Stimulated activated CD4-positive, alpha-beta T cell treated with anti-CD3 and anti-CD28 coated beads, TNF-alpha, amount 100 ng/mL, for 24 hours (primary cell): ENCODE measurements at places on chromosomes 7 and 10.

- DNase-seq, result no peak
Measured at GRCh38 chr10:103711351-103711994, 143.9 kb downstream of the SH3PXD2A start.

DNA sequence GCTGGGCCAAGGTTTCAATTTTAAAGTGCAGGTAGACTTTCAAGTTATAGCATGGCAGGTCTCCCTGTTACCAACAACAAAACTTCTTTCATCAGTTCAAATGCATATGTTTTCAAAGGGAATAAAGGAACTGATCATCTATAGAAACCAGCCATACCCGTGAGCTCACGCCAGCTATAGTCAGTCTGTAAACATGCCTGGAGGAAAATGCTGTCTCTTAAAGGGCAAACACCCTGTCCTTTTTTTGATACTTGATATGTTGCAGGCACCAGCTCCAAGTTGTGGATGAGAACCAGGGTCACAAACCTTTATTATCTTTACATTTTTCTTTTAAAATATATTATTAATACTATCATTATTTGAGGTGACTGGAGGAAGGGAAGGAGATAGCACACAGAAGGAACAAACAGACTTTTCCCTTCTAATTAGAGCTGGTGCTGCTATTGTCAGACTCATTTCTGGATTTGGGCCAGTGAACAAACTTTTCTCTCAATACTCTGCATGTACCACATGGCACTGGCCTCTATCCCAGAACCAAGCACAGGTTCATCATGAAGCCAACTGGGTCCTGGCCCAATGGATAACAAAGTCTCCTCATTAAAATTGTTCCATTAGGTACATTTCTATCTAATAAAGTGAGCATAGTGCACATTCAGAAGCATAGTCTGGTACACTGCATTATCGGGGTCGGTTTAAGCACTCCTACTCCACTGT, 1102.4 kb downstream of the SORCS3 start:
- no peak for DNase-seq

GRCh38 chr7:4749798-4750197, 25.6 kb upstream of the AP5Z1 start:
- DNase-seq, result no peak

GRCh38 chr7:30796105-30796869, 25.1 kb downstream of the MINDY4 start:
- DNase-seq, result no peak

- DNase-seq, result no peak
Measured at GRCh38 chr7:48718731-48719378, 205.5 kb upstream of the CDC14C start.

DNA sequence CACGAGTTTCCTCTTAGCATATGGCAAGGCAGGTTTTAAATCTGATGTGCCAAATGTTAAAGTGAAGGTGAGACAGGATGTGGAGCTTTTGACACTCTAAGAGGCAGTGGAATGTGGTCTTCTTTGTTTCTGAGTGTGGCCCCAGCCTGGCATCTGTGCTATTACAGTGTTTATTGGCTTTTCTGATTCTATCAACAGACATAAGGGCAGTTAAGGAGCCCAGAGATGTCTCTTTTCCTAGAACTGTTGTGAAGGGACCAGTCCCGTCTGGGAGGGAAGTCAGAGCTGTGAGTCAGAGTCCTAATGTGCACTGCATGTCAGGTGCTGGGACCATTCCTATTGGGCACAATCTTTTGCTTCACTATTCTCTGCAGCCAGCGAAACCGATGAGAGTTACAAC, 32.5 kb downstream of the TRUB1 start:
- DNase-seq, result no peak

- no peak for DNase-seq
Measured at GRCh38 chr7:45610660-45611299, 36.6 kb downstream of the ADCY1 start.

GRCh38 chr10:2850202-2850601, 217.1 kb upstream of the PFKP start:
- no peak for DNase-seq

GRCh38 chr10:63866747-63867140, 345.5 kb downstream of the REEP3 start:
- DNase-seq, result no peak

DNA sequence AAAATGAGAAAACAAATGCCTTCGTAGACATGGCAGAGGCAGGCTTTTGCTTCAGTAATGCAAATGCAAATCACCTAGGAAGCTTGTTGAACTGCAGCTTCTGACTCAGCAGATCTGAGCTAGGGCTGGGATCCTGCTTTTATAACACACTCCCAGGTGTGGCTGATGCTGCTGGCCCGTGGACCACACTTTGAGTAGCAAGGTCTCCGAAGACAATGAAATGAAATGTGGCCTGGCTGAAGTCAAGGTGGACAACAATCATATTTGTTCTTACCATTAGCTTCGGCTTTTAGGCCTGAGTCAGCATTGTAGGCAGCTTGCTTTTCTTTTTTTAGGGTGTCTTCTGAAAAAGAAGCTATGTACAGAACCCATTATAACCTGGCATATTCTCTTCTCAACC, 26.3 kb downstream of the COL17A1 start:
- no peak for DNase-seq

DNA sequence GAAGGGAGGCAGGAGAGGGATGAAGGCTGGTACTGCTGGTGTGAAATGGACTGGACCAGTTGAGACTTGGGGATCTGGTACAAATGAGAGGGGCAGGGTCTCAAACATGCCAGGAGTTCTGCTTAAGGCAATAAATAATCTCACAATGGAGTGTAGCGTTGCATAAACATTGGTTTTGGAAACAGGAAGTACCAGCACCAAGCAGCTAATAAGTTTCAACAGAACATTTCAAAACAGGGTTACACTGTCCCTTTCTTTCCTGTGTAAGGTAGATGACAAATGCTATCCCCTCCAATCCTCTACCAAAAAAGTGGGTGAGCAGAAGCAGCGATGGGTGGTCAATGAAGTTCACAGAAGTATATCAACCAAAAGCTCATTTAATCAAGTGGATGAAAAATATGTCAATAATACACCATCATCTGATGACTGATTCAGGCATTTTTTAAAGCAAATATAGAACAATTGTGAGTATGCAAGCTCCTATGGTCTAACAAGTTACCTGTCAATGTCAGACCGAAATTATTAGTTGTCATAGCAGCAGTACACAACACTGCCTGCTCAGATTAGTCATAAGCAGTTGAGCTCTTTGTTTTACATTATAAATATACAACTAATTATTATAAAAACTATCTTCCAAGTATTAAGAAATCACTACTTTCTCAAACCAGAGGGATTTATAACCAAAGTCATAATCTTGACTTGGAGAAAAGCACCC, 220.0 kb downstream of the FAM107B start:
- DNase-seq, result no peak

- no peak for DNase-seq
Measured at GRCh38 chr7:75646571-75647102, 92.1 kb downstream of the HIP1 start.

DNA sequence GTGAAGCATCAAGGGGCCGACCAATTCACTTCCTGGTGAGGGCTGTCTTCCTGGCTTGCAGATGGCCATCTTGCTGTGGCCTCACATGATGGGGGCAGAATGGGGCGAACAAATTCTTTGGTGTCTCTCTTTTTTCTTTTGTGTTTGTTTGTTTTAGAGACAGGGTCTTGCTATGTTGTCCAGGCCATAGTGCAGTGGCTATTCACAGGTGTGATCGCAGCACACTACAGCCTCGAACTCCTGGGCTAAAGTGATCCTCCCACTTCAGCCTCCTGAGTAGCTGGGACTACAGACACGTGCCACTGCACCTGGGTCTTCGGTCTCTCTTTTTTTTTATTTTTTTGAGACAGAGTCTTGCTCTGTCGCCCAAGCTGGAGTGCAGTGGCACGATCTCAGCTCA, 20.1 kb downstream of the NOLC1 start:
- DNase-seq, result no peak

GRCh38 chr7:28378574-28379149, 33.7 kb upstream of the CREB5 start:
- DNase-seq, result no peak

DNA sequence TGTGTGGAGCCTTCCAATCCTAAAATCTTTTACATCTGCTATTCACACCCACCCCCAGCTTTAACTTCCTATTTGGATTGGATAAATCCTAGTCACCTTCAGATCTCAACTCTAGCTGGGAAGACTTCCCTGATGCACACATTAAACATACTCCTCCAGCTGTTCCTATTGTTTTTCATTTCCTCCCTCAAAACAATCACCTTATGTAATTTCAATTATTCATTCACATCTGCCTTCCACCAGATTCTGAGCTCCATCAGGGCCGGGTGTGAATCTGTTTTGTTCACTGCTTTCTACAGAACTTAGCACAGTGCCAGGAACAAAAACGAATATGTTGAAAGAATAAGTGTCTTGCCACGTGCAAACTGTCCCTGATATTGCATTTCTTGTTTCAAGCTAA, 497.4 kb downstream of the PLXDC2 start:
- no peak for DNase-seq

DNA sequence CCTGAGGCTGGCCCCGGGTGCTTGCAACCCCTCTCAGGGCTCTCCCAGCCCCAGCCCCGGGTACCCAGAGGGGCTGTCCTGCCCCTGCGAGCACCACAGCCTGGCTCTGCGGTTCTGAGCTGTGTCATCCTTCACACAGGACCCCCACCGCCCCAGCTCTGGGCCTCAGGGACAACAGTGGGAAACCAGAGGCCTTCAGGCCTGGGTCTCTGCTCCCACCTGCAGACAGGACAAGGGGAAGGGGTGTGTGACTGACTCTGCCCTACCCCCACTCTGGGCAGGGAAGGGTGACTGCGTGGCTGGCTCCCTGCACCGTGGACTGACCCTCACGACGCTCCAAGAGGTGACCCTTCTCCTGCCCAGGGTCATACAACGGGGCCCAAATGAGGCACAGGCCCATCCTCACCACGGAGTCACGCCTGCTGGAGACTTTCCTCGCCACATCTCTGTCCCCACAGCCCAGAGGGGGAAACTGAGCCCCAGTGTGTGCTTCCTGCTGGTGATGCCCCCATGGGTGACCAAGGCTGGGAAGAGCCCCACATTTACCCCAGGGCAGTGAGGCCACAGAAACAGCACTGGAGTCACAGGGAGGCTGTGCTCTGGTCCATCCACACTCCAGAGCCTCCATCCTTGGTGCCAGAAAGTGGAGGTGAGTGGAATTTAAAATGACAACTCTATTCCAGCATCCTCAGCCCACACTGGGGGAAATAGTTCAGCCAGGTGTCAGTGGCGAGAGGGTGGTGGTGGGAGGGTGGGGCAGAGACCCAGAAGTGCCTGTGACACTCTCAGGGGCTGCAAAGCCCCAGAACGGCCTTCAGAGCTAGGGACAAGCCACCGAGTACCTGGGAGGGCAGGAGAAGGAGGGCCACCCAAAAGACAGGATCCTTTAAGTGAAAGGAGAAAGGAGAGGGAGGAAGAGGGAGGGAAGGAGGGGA, 13.6 kb downstream of the CAMK2B start:
- no peak for DNase-seq

GRCh38 chr7:111108000-111108399, 17.1 kb downstream of the LRRN3 start:
- DNase-seq, result no peak

GRCh38 chr10:119863951-119864565, 8.6 kb downstream of the MCMBP start:
- no peak for DNase-seq

GRCh38 chr10:93063144-93063976, 2.8 kb downstream of the CYP26C1 start:
- DNase-seq, result no peak

DNA sequence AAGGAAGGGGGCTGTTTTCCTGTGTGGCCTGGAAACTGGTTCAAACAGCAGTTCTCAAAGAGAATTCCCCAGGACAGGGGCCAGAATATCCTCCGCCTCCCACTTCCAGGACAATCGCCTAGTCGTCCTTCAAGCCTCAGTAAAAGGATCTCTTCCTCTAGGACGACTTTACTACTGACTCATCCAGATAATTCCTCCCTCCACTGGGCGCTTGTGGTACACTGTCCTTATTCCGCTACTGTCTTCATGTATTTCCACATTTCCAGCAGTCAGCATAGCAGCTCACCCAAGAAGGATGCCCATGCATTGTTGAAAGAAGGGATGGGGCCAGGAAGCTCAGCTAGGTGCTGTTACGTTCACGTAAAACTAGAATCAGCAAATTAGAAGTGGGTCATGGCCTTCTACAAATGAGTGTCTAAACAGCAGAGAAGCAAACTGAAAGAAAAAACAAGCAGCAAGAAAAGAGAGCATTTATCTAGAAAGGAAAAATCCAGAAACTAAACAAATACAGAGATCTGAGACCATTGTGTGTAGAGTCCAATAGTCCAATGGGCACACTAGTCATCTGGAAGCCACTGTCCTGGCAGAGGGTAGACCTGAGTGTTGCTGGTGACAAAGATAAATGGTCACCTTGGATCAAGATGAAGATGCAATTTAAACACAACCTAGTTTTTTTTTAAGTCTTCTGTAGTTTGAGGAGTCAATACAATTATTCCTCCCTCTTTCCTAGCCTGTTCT, 26.3 kb downstream of the CLRN3 start:
- no peak for DNase-seq

DNA sequence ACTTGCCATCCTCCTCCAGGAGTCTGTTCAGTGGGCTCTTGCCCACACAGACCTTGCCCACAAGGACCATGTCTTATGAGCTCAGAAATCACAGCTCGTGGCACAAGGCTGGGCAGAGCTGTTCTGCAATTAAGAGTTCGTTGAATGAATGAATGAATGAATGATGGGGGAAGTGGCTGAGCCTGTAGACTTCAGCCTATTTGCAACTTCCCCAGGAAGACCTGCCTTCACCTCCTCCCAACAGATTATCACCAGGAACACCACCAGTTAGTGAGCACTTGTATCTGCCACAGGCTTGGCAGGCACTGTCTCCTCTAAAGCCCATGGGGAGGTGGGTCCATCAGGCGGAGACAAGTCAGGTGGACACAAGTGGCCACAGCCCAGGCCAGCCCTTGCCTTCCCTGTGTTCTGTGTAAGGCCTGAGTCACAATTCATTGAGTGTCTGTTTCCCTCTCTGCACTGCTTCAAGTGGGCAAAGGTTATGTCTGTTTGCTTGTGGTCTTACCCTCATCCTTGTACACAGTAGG, 1.8 kb upstream of the FGF8 start:
- no peak for DNase-seq

DNA sequence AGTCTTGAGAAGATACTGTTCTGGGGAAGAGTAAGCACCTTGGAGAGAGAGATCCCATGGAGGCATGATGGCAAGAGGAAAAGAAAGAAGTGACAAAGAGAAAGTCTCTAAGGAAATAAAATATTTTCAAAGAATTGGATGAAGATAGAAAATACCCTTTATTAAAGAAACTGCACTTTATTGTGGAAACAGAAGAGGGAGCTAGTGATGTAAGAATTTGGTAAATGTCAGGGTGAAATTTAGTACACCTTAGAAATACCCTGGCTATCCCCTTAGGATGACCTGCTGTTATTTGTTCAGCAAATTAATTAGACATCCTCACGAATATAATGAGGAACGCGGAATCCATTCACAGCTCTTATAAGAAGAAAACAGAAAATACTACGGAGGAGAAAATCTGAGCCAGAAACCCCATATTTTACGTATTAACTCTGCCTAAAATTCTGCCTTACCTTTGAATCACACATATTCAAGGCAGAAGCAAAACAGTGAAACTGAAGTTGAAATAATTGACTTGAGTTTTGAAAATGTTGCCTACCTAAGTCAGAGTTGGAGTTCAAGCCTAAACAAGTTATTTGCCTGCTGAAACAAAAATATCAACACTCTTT, 90.7 kb downstream of the TFPI2 start:
- no peak for DNase-seq
